ENCODE measurements at places on chromosomes 6 and 20. TPM values are rescaled to one million over a fixed set of nuclear protein-coding genes. Genes with fewer than 3 reads are reported as not detected.

Gene GSTA3
- total RNA-seq = not detected

Gene ME1
- total RNA-seq = not detected

Gene SIGLEC1
- 0.11 TPM for total RNA-seq

Gene STMND1
- not detected for total RNA-seq

Gene LY6G6F
- not detected for total RNA-seq

DNA sequence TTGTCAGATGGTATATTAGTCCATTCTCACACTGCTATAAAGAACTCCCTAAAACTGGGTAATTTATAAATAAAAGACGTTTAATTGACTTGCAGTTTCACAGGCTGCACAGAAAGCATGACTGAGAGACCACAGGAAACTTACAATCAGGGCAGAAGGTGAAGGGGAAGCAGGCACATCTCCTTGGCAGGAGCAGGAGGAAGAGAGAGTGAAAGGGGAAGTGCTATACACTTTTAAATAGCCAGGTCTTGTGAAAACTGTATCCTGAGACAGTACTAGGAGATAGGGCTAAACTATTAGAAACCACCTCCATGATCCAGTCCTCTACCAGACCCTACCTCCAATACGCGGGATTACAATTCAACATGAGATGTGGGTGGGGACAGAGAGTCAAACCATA is 193.9 kb upstream of the KCNG1 start:
- H3K4me1 ChIP-seq = peaks cover 5% of the 10 kb centered on the region
- peaks cover 22% of the 10 kb centered on the region for H3K27me3 ChIP-seq
- no peak for DNase-seq
- no peak overlapping the region for H3K4me3 ChIP-seq
- H3K36me3 ChIP-seq = no peaks in the 10 kb centered on the region

DNA sequence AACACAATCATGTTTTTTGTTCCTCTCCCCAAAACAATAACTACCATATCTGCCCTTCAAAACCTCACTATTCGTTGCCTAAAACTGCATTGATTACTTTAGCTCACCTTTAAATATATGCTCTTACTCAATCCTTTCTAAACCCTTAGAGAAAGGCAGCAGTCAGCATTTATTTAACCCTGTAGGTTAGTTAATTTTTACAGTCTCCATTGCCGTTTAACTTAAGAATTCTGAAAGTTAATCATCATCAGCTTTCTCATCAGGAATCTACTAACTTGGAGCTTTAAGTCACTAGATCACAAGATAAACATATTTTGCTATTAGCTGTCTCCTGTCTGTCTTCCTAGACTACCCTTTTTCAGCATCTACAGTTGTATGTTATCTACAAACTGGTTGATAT is 991.9 kb downstream of the EPHA7 start:
- H3K4me1 ChIP-seq = no peaks in the 10 kb centered on the region
- no peak for DNase-seq
- no peak overlapping the region for H3K4me3 ChIP-seq
- H3K36me3 ChIP-seq = no peaks in the 10 kb centered on the region
- no peak overlapping the region for H3K27ac ChIP-seq

DNA sequence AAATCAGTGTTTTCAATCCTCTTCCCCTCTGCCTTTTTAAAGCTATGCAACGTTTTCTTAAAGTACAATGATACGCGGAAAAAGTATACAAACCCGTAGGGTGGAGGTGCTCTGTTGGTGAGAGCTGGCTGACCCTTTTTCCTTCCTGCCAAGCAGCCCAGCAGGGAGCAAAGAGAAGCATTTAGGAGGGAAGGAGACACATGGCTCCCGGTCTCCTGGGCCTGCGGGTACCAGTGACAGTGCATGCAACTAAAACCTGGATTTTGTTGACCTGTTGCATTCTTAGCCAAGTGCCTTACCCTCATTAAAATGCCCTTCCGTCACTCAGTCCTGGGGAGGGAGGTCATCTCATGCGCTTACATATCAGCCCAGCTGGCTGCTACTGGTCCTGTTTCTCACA is 87.2 kb downstream of the SLX4IP start:
- no peaks in the 10 kb centered on the region for H3K27me3 ChIP-seq
- H3K36me3 ChIP-seq = no peaks in the 10 kb centered on the region

DNA sequence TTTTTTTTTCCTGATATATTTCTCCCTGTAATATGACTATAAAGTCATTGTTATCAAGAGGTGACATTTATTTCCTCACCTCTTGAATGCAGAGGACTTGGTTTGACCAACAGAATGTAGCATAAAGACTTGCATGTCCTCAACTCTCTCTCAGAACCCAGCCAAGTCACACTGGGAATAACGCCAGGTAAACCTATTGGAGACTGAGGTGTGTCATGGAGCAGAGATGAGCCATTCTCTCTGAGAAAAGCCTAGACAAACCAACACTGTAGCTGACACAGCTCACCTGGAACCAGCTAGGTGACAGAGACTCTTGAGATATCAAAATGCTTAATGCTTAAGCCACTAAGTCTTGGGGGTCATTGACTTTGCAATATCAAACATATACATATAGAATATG is 533.6 kb downstream of the HAO1 start:
- no peak overlapping the region for H3K4me3 ChIP-seq
- no peaks in the 10 kb centered on the region for H3K27me3 ChIP-seq
- H3K36me3 ChIP-seq = no peaks in the 10 kb centered on the region
- no peak for DNase-seq

All from CD4-positive, alpha-beta T cell (primary cell).